Activated CD4-positive, alpha-beta T cell treated with anti-CD3 and anti-CD28 coated beads for 1 hour (primary cell): ENCODE measurements at places on chromosomes 7 and 10.

GRCh38 chr10:7567911-7568620 is 98.7 kb downstream of the ITIH5 start:
- no peak for DNase-seq

- no peak for DNase-seq
Measured at GRCh38 chr7:13639396-13639795, 350.1 kb downstream of the ETV1 start.

DNA sequence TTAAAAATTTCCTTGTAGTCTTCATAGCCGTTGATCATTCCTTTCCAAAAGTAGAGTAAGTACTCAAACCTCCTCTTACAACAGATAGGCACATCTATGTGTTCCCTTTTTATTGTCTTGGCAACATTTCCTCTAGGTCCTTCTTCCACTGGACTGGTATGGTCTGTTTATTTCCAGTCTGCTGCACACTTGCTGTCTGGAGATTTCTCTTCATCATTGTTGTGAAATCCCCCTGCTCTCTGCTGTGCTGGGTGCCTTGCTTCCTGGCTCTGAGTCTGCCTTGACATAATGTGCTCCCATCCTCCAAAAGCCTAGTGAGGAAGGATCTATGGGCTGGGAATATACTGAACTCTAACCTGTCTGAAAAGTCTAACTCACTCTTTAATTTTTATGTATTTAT is 545.3 kb upstream of the VSTM2A start:
- no peak for DNase-seq

DNA sequence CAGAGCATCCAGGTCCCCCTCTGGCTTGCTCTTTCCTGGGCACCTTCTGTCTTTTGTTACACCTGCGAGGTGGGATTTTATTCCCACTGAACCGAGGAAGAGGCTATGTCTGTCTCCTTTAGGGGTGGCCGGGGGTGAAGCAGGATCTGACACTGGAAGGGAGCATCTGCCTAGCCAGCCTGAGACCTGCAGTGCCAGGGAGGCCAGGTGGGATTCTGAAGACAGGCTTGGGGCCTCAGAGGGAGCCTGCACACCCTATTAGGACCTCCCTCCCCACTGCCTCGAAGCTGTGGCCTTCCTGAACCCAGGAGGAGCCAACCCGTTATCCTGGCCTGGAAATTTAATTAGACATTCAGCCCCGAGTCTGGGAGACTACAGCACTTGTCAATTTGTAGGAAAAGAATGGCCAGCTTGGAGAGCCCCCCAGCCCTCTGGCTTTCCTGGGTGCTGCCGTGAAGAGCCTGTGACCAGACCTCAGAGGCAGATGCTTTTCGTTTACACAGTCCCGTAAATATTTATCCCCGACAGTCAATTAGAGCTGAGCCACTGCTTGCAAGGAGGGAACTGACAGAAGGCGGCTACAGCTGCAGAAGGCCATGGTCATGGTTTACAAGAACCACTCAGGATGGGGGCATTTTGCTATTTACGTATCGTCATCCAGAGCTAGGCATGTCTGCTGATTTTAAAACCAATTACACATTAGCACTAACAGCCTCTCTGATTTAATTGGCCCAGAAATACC is 19.7 kb downstream of the CHAT start:
- no peak for DNase-seq

GRCh38 chr10:132512693-132513345 is 24.8 kb upstream of the INPP5A start:
- DNase-seq, result no peak

DNA sequence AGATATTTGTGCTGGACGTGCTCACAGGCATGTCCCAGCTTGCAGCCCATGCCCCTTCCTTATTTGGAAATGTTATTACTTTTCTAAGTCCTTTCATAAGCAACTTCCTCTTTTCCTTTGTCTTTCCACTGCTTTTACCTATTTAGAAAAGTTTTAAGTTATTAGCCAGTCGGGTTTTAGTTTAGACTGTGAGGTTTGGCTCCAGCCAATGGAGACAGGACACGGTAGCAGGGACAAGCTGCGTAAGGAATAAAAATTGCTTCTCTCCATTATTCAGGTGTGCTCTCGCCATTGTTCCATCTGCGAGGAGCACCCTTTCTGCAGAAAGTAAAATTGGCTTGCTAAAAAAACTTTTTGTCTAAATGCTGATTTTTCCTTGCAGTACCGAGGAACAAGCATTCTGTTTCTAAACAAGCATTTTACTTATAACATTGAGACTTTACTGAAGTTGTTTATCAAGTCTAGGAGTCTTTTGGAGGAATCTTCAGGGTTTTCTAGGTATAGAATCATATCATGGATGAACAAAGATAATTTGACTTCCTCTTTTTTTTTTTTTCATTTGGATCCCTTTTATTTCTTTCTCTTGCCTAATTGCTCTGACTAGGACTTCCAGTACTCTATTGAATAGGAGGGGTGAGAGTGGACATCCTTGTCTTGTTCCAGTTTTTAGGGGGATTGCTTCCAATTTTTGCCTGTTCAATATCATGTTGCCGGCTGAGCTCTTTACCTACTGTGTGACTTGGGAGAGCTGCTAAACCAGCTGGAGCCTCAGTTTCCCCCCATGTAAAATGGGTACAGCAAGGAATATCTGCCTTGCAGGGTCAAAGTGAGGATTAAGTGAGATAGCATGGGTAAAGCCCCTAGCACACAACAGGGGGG is 63.8 kb downstream of the ALOX5 start:
- DNase-seq, result no peak

GRCh38 chr10:22611425-22612115 is 102.8 kb downstream of the PIP4K2A start:
- peak; percentile 50 for DNase-seq

DNA sequence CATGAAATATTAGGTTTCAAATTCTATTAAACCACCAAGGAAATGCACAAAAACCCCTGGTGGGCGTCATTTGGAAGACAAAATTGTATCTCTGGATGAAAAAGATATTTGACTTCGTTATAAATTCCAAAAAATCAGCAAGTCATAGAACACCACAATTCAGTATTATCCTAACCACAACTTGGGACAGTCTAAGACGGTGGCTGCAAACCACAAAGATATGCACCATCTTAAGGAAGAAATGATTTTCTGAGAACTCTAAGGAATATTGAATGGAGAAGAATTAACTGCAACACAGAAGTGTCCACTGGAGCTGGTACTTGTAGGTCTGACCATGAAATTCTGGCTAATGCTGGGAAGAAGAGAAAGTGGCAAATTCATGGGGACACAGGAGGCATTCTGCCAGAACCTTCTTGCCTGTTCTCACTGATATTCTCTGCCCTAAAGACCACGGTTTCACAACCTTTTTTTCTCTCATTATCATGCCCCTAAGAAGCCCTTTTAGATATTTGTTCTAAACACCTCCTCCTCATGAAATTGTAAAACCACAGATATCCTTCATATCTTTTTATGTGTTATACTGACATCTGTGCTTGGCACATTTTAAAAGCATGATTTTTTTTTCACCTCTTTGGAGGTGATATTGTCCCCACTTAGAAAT is 92.9 kb downstream of the SFMBT2 start:
- DNase-seq, result no peak

- DNase-seq, result no peak
Measured at GRCh38 chr7:155361947-155362346, 64.3 kb downstream of the INSIG1 start.

DNA sequence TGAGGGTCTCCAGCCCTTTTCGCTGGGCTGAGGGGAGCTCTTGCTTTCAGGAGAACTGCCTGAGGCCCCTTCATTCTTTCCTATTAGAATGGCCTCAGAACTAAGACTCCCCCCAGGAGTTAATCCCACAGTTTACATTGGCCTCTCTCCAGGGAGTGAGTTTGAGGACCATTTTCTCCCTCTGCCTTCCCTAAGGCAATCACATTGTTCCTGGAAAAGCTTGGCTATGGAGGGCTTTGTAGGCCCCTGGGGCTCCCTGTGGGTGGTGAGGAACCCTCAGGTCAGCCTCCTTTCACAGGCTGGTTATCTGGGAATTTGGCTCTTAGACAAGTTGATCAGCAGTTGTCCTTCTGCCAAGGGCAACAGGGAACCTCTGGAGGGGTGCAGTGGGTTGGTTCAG is 343.7 kb downstream of the RPS24 start:
- no peak for DNase-seq

DNA sequence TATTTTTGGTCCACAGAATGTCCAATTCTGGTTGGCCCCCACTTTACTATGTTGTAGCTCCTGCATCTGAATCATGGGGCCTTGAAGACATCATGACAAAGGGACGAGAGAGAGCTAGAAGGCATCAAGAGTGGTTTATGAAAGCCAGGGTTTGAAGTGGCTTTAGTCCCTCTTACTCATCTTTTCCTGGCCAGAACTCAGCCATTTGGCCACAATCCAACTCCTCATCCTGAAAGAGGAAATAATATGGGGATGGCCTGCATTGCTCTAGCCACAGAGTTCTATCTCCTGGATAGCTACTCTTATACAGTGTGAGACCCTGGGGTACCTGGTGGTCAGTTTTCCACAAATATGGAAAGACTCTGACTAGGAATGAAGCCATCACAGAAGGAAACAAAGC is 418.9 kb downstream of the XPNPEP1 start:
- no peak for DNase-seq

DNA sequence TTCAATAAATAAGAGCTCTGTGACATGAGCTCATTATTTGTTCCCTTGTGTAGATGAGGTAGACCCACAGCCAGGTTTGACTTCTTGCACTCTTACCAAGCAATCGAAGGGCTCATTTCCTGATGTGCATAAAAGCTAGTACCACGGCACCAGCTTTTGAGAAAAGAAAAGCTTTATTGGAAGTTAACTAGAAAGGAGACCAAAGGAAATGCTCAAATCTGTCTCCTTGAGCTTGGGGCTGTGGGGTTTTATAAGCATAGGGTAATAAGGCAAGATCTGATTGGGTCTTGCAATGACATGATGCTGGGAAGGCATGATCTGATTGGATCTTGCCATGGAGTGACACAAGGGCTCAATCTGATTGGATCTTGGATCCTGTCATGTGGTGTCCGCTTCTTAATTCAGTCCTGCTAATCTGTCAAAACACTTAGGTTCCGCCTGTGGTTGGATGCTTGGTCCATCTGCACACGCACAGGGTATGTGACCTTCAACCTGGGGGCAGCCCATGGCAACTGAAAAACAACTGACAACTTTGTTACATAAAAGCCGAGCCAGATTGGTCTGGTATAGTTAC is 47.8 kb upstream of the FRMD4A start:
- DNase-seq, result no peak

- DNase-seq, result no peak
Measured at GRCh38 chr7:11950942-11951341, 118.9 kb upstream of the THSD7A start.

DNA sequence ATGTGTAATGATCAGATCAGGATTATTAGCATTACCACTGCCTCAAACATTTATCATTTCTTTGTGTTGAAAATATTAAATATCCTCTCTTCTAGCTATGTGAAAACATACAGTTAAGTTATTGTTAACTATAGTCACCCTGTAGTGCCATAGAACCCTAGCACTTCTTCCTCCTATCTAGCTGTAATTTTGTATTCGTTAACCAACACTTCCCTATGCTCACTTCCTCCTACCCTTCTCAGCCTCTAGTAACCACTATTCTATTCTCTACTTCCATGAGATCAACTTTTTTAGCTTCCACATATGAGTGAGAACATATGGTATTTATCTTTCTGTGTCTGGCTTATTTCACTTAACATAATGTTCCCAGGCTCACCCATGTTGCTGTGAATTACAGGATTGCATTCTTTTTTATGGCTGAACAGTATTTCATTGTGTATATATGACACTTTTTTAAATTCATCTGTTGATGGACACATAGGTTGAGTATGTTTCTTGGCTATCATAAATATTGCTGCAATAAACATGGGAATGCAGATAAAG is 132.7 kb upstream of the RHOBTB1 start:
- no peak for DNase-seq

- DNase-seq, result no peak
Measured at GRCh38 chr10:124708922-124709520, 35.2 kb downstream of the FAM53B start.

- DNase-seq, result no peak
Measured at GRCh38 chr10:4843525-4844180, 17.6 kb downstream of the AKR1E2 start.

- DNase-seq, result no peak
Measured at GRCh38 chr7:5657901-5658300, 123.6 kb downstream of the RNF216 start.

- no peak for DNase-seq
Measured at GRCh38 chr7:101916041-101916800, 98.8 kb downstream of the CUX1 start.

DNA sequence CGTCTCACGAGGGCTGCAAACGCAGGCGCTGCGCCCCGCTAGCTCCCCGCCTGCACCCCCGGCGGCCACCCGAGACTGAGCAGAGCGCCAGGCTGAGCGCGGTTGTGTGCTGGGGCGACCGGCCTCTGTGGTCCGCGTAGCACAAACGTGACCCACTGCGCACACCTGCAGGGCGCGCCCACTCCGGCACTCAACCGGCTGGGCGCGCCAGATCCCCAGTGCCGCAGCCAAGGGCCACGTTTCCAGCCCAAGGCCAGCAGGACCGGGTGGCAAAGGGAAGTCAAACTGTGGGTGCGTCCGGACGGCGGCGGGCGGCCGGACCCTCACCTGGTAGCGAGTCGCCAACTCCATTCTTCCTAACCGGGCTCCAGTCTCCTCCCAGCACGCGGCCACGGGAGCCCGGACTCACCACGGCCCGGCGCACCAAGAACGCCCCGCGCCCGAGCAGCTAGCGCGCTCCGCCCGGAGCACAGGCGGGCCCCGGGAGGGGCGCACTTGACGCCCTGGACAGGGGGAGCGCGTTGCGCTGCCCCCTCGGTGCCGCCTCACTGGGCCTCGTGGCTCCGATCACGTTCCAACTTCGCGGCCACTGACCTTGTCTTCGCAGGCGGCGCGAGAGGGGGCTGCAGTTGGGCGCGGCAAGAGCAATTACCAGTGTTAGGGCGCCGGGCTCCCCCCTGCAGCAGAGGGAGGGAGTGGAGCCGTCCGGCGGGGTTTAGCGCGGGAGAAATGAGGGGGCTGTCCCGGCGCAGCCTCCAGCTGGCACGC is at the start of gene CDCA7L:
TSS of gene CDCA7L (minus strand) at position 446 of the 768 bp plus-strand sequence. CDS start at position 351, 95 bp downstream.
- DNase-seq, result peak; percentile 25

GRCh38 chr10:129275886-129276285 is 191.2 kb upstream of the MGMT start:
- no peak for DNase-seq

DNA sequence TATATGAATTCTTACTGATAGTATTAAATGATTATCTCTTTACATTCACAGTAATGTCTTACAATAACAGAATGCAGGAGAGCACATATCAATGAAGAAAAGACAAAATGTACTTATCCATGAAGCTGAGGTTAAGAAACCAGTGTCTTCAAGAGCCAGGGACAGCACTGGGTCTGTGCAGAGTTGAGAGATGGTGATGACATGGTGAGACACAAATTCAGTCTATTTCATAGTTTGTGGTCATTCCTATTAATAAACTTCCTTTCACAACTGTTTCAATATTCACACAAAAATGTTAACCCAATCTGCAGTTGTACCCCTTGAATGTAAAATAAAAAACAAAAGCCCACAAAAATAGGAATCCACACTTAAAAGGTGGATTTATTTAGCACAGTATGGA is 5.3 kb upstream of the MAGI2 start:
- DNase-seq, result no peak

GRCh38 chr7:131045526-131045925 is 282.1 kb upstream of the MKLN1 start:
- DNase-seq, result no peak

- DNase-seq, result no peak
Measured at GRCh38 chr10:68176797-68177196, 55.1 kb downstream of the ATOH7 start.

- DNase-seq, result no peak
Measured at GRCh38 chr7:55108818-55109217, 90.0 kb downstream of the EGFR start.
